ENCODE measurements at places on chromosomes 4 and X.
A peak's percentile ranks its signal among the peaks of the same experiment; 100 is the strongest.

- DNase-seq, result no peak
Observed at GRCh38 chrX:13165266-13166189, 121.1 kb upstream of the FAM9C start.

DNA sequence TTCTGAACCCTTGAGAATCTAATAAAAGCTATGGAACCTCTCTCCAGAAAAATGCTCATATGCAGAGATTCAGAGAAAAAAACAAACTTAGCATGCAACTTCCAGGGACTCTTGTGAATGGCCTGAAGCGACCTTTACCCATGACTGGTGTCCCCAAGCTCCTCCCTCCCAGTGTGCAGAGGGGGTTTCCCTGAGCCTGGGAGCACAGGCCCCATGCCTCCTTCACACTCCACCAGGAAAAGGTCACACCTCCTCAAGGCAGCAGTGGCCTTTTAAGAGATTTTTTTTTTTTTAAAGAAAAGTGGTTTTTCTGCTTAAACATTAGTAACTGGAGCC lies 13.3 kb upstream of the UBA6 start:
- DNase-seq, result no peak

DNA sequence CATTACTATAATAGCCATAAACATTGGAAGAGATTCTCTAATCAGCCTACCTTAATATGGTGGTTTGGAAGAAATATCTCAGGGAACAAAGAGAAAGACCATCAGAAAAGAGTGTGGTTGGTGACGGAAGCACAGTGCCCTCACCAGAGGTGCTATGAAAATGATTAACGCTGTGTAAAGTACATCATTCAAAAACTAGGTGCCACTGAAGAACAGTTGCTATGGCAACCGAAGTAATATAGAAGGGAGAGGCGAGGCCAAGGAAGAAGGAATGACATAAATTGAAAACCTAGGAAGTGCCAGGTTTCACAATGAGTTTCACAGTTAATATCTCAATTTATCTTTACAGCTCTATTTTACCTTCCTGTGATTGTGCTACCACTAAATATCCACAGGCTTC lies 57.0 kb upstream of the ARSJ start:
- DNase-seq, result no peak

- peak; percentile 31 for DNase-seq
Observed at GRCh38 chrX:69109706-69110105, 55.5 kb downstream of the PJA1 start.

DNA sequence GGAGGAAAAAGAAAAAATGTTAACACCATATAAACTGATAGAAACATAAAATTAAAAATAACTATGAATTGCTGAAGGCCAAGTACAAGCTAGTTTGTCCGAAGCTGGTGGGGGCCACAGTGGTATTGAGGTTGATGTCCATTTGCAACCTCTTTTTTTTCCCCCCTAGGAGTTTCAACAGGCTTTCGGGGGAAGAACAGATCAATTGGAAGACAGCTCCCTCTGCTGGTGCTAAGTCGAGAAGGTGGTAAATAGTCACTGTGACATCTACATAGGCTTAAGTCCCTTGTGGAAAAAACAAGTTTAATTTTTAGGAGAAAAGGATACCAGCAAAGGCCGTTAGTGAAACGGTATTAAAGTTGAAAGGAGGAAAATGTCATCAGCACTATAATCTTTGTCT lies 115.7 kb upstream of the ZXDA start:
- no peak for DNase-seq

DNA sequence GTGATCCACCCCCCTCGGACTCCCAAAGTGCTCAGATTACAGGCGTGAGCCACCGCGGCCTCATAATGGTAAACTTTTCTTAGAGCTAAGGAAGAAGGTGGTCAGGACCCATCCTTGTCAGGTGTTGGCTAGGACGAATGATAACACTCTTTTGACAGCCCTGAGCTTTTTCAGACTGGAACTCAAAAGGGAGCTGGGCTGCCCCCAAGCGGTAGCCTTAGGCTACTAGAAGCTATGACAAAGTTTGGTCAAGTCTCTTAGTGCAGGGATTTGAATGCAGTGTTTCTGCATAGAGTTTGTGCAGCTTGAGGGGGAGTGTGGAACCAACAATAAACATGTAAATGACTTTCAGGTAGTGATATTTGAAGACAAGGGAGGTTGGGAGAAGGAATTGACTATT lies 11.8 kb upstream of the HSD17B10 start:
- no peak for DNase-seq

DNA sequence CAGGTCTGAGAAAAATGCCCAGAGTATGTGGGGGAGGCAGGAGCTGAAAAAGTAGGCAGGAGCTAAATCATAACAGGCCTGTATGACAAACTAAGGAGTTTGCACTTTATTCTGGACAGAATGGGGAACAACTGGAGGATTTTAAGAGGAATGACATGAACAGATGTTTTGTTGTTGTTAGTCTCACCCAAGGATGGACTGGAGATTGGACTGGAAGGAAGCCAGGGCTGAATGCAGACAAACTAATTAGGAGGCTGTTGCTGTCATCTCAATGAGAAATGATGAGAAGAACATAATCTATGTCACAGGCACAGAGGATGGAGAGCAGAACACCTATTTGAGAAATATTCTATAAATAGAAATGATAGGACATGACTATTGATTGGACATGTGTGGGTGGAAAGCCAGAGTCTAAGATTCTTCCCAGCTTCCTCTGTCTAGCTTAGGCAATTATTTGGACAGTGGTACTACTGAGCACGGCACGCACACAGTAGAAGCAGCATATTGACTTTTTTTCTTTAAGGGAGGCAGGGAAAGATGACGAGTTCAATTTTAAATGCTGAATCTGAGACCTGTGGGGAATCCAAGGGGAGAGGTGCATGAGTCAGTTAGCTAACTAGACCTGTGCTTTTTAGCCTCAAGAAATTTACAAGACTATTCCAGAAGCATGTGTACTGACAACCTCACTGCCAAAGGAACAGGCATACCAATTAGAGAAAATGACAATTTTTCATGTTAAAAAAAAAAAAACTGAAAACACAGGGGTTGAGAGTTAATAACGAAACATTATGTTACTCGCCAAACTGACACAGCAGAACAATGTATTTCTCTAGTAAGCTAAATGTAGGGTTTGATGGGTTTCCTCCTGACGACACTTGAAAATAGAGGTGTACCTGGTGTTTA lies 963 bp upstream of the USO1 start:
- peak; percentile 37 for DNase-seq
